ENCODE measurements at places on chromosomes 2 and 18.

DNA sequence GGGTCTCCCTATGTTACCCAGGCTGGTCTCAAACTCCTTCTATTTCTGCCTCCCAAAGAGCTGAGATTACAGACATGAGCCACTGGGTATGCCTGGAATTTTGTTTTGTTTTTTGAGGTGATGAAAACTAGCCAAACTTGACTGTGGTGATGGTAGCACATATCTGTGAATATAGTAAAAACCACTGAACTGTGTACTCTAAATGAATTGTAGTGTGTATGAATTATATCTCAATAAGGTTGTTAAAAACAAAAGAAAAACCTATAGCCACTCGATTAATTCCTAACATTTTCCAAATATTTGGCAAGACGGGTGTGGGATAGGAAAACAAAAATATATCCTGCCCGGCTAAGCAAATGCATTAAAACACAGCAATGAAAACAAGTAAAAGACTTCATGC is 1302.3 kb upstream of the CHAC2 start:
- DNase-seq = no peak
- no peaks in the 10 kb centered on the region for H3K4me1 ChIP-seq
- H3K27me3 ChIP-seq = no peaks in the 10 kb centered on the region
- no peak overlapping the region for H3K27ac ChIP-seq
- H3K4me3 ChIP-seq = no peak overlapping the region
- no peaks in the 10 kb centered on the region for H3K36me3 ChIP-seq

DNA sequence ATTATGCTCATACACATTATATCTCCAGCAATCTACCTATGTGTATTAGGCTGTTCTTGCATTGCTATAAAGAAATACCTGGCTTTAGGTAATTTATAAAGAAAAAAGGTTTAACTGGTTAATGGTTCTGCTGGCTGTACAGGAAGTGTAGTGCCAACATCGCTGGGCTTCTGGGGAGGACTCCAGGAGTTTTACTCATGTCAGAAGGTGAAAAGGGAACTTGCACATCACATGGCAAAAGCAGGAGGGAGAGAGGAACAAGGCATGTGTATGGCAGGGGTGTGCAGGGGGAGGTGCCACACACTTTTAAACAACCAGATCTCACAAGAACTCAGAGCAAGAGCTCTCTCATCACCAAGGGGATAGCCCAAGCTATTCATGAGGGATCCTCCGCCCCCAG is 715.4 kb upstream of the ZEB2 start:
- no peak overlapping the region for H3K4me3 ChIP-seq
- no peak for DNase-seq
- no peaks in the 10 kb centered on the region for H3K4me1 ChIP-seq
- no peaks in the 10 kb centered on the region for H3K36me3 ChIP-seq
- H3K27me3 ChIP-seq = no peaks in the 10 kb centered on the region
- H3K27ac ChIP-seq = no peak overlapping the region

GRCh38 chr18:69752737-69753380 is 194.8 kb downstream of the CD226 start:
- no peak overlapping the region for H3K27ac ChIP-seq
- H3K4me1 ChIP-seq = no peaks in the 10 kb centered on the region
- H3K4me3 ChIP-seq = no peak overlapping the region
- no peaks in the 10 kb centered on the region for H3K36me3 ChIP-seq

GRCh38 chr18:36567800-36568199 is 261.0 kb downstream of the TPGS2 start:
- H3K4me3 ChIP-seq = no peak overlapping the region
- no peak for DNase-seq
- H3K27me3 ChIP-seq = no peaks in the 10 kb centered on the region
- H3K27ac ChIP-seq = no peak overlapping the region

DNA sequence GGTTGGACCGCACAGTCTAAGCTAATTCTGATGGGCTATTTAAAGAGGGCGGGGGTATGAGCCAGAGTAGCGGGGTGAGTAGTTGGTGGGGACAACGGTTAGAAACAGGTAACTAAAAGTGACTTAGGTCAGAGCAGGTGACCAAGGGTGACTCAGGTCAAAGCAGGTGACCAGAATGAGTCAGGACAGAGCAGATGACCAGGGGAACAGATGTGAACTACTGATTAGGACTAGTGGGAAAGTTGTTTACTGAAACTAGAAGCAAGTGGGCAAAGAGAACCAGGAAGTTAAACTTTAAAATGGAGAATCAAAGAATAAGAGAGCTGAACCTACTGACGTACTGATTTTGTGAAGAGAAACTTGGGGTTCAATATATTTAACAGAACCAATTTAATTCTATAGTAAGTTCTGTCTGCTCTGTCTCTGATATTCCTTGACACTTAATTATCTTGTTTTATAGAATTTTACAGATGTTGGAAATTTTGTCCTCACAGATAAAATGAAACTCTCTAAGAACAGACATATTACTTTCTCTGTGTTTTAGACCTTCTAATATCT is 7.8 kb upstream of the LRRTM1 start:
- H3K27me3 ChIP-seq = no peaks in the 10 kb centered on the region
- H3K4me3 ChIP-seq = no peak overlapping the region
- no peaks in the 10 kb centered on the region for H3K36me3 ChIP-seq
- H3K27ac ChIP-seq = no peak overlapping the region

- H3K4me1 ChIP-seq = no peaks in the 10 kb centered on the region
- DNase-seq = no peak
- H3K27ac ChIP-seq = no peak overlapping the region
- H3K27me3 ChIP-seq = no peaks in the 10 kb centered on the region
Measured at GRCh38 chr18:24181806-24182205, 42.9 kb downstream of the CABYR start.

DNA sequence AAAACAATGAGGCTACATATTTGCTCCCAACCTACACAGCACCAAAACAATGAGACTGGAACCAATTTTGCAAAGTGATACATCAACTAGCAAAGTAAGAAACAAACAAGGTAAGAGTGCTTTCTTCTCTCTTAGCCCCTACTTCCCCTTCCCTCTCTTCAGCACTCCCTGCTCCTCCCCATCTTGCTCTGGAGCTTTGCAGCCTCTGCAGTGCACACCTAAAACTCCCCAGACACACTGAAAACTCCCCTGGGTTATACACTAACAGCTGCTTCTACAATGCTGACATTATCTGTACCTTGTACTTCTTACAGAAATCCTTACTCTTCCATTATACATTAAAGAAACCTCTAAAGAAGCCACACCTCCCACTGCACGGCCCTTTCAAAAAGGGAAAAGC is 93.7 kb downstream of the RBMS1 start:
- no peak overlapping the region for H3K27ac ChIP-seq
- H3K36me3 ChIP-seq = no peaks in the 10 kb centered on the region
- no peak for DNase-seq
- no peak overlapping the region for H3K4me3 ChIP-seq

DNA sequence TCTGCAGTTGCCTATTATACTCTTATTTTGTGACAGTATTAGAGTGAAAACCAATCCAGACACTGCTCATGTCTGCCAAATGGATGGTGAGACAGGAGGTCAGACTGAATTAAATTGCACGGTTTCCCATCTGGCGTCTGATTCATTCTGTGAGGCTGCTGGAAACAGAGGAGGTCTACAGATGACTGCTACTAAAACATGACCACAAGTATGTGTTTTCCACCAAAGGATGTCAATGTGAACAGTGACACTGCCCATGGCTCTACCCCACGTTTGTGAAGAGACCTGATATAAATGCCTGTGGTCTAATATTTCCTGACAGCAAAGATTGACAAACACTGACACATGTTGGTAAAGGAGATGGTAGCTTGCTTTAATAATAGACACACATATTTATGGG is 104.3 kb upstream of the ST6GAL2 start:
- no peak overlapping the region for H3K4me3 ChIP-seq
- H3K4me1 ChIP-seq = peaks cover 4% of the 10 kb centered on the region
- no peaks in the 10 kb centered on the region for H3K36me3 ChIP-seq
- H3K27me3 ChIP-seq = no peaks in the 10 kb centered on the region
- no peak for DNase-seq
- H3K27ac ChIP-seq = no peak overlapping the region

- H3K27me3 ChIP-seq = no peaks in the 10 kb centered on the region
- no peak overlapping the region for H3K27ac ChIP-seq
- no peak overlapping the region for H3K4me3 ChIP-seq
- H3K4me1 ChIP-seq = peaks cover 11% of the 10 kb centered on the region
Measured at GRCh38 chr2:46181789-46182530, 115.2 kb upstream of the EPAS1 start.

- no peak for DNase-seq
- H3K27me3 ChIP-seq = no peaks in the 10 kb centered on the region
- no peaks in the 10 kb centered on the region for H3K4me1 ChIP-seq
- no peaks in the 10 kb centered on the region for H3K36me3 ChIP-seq
- H3K4me3 ChIP-seq = no peak overlapping the region
Measured at GRCh38 chr2:15096873-15097272, 464.3 kb downstream of the NBAS start.

DNA sequence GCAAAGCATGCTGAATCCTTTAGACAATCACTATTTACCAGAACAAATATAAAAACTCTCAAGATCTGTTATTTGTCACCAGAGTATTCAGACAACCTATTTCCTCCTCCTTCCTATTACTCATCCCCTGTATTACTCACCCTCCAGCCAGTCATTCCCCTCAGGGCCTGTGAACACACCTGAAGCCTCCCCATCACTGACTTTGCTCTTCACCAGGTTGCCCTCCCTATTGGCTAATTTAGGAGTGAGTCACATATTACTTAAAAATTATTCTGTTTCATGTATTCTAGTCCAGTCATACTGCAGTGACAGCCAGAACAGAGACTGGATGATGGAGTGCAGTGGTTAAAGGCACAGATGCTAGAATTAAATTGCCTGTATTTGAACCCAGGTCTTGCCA is 3.7 kb upstream of the ATG16L1 start:
- peaks cover 3% of the 10 kb centered on the region for H3K4me1 ChIP-seq
- no peaks in the 10 kb centered on the region for H3K27me3 ChIP-seq
- H3K4me3 ChIP-seq = no peak overlapping the region
- no peak overlapping the region for H3K27ac ChIP-seq
- no peaks in the 10 kb centered on the region for H3K36me3 ChIP-seq

- DNase-seq = peak; percentile 68
- H3K27ac ChIP-seq = no peak overlapping the region
- H3K27me3 ChIP-seq = no peaks in the 10 kb centered on the region
- H3K4me3 ChIP-seq = peak overlapping the region; percentile 26
Measured at GRCh38 chr2:170873035-170873692, 55.9 kb upstream of the GORASP2 start.

DNA sequence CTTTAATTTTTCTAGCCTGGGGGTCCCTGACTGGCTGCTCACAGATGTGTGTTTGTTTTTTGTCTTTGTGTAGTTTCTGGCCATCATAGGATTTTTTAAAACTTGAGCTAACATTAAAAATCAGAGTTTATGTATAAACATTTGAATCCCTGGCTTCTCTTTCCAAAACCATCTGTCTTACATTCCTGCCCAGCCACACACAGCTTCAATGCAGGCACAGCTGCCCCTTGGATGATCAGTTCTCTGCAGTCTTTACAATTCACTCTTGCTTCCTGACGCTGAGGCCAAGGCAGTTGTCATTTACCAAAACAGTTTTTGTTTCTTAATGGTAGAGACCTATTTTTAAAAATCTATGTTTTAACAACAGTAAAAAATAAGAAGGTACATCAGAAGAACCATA is 169.2 kb upstream of the LRRTM1 start:
- DNase-seq = no peak
- H3K36me3 ChIP-seq = no peaks in the 10 kb centered on the region
- no peak overlapping the region for H3K27ac ChIP-seq
- H3K4me1 ChIP-seq = no peaks in the 10 kb centered on the region
- H3K27me3 ChIP-seq = no peaks in the 10 kb centered on the region

DNA sequence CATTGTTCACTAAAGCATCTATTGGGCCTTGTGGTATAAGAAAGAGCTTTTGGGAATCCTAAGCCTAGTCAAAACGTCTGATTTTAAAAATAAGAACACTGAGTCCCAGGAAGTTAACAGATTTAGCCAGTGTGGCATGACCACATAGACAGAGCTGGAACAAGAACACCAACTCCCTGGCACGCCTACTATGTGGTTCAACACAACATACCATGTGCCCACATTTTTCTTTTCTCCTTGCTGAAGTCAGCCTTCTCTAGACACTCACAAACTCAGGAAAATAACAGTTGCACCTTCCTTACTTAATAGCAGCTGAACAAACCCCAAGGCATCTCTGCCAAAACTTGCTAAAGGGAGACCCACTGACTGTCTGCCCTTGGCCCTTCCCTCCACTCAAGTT is 124.8 kb downstream of the C1D start:
- peaks cover 5% of the 10 kb centered on the region for H3K4me1 ChIP-seq
- DNase-seq = no peak
- no peak overlapping the region for H3K4me3 ChIP-seq
- H3K27ac ChIP-seq = peak overlapping the region; percentile 77

GRCh38 chr2:3449086-3449485 is 69.6 kb downstream of the TRAPPC12 start:
- DNase-seq = no peak
- H3K4me1 ChIP-seq = no peaks in the 10 kb centered on the region
- no peak overlapping the region for H3K27ac ChIP-seq
- no peaks in the 10 kb centered on the region for H3K27me3 ChIP-seq
- no peak overlapping the region for H3K4me3 ChIP-seq
- peaks cover 42% of the 10 kb centered on the region for H3K36me3 ChIP-seq

DNA sequence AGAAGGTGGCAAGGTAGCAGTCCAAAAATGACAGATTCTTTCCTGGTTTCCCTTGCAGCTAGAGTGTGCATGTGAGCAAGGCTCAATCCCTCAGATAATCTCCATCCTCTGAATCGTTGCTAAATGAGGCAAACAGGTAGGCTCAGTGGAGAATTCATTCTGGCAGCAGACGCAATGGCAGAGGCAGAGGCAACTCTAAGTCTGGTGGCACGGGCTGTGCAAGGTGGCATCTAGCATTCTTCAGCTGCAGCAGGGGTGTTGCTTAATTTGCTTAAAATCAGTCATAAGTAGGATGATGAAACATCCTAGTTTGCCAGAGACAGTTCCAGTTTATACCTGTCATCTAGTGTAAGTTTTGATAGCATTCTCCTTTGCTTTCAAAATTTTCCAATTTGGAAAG is 391.1 kb upstream of the MEX3C start:
- no peak for DNase-seq
- H3K27me3 ChIP-seq = no peaks in the 10 kb centered on the region
- H3K27ac ChIP-seq = no peak overlapping the region
- no peaks in the 10 kb centered on the region for H3K4me1 ChIP-seq

DNA sequence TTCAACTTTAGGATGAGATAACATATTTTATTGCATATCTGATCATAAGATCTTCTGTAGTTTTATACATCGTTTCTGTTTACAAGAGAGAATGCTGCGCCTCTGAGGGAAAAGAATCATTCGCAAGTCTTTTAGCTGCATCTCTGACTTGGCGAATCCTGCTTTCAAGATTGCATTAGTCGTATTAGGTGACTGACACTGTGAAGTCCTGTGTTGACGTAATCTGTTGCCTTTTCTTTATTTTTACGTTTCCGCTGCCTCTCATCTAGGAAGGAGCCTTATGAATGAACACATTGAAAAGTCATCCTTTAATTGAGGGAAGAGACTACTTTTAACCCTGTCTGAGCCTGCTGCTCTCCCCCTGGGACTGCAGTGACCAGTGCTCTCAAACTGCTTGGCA is 101.5 kb downstream of the LDLRAD4 start:
- no peaks in the 10 kb centered on the region for H3K4me1 ChIP-seq
- peaks cover under 1% of the 10 kb centered on the region for H3K36me3 ChIP-seq
- H3K4me3 ChIP-seq = no peak overlapping the region
- H3K27ac ChIP-seq = peak overlapping the region; percentile 83
- H3K27me3 ChIP-seq = no peaks in the 10 kb centered on the region
